ENCODE measurements at places on chromosomes 5 and 9. TPM values are rescaled to one million over a fixed set of nuclear protein-coding genes. Genes with fewer than 3 reads are reported as not detected.

ADAMTS12 gene
- 6.9 TPM for total RNA-seq

FOCAD gene
- total RNA-seq, result 22.5 TPM

GALNT12 gene
- 10.7 TPM for total RNA-seq

ABO gene
- total RNA-seq, result 10.9 TPM

PCAT7 gene
- 0.67 TPM for total RNA-seq

- DNase-seq, result no peak
These were observed 29.7 kb downstream of the MEGF10 start for GRCh38 chr5:127320032-127320965.

- no peak for DNase-seq
These were observed 1029.9 kb upstream of the WWC1 start for GRCh38 chr5:167261309-167262100.

- DNase-seq, result no peak
These were observed 178.9 kb downstream of the ACER2 start for GRCh38 chr9:19587678-19588077.

DNA sequence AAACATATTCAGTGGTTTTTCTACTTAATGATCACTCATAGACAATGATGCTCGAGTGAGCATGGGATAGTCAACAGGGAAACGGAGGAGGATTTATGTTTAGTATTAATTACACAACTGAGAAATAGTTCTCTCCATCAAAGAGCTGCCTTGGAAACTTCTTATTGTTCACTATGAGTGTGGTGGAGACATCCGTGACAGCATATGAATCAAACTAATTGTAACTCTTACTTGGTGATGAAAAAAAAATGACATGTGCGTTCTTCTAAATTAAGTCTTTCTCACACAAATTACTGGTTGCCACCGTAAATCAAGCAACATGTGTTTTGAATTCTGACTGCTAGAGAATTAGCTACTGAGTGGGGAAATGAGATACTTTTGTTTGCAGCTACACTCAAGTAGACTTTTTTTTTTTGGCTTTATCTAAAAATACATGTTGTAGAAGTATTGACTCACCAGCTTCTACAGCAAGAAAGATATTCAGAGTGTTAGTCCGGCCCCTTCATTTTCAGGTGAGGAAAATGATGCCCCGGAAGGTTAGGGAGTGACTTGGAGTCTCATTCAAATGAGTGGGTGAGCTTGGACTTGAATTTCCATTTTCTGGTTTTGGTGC lies 179.4 kb downstream of the CFAP90 start:
- DNase-seq, result no peak

DNA sequence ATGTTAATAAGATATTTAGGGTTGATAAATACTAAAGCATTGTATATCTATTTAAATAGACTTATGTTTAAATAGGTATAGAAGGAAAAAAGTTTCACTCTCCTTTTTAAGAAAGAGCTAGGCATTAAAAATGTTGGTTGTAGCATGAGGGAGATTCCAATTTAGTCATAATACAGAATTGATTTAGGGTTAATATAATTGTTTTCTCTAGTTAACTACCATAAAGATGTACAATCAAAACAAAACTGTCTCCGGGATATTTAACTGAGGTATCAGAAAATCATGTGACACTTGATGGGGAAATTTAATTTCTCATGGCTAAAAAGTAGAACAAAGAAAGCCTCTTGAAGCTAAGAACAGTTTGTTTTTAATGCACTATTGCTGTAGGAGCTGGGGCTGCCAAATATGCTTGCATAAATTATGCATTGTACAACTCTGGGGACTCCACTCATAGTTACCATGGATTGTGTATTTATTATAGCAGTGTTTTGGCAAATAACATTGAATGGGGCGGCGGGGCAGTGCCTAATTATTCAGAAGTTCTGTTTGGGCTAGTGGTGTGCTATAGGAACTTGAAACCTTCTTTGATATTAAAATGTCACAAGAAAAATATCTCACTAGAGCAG lies 44.2 kb downstream of the SMC2 start:
- DNase-seq, result no peak

DNA sequence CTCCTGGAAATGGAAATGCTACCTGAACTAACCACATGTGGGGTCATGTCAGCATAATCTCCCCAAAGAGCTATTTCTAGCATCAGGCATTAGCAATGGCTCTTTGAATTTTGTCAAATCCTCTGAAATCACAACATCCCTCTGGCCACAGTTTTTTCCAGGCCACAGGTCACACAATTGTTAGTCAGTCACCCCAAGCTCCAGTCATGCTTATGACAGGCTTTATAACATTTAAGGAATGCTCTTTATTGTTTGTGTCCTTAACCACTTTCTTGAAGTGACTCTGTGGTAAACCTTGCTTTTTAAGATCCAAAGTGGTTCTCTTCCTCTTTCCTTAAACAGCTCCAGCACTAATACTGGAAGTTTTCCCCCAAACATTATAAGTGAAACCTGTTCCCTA lies 169.2 kb upstream of the HMHB1 start:
- no peak for DNase-seq

DNA sequence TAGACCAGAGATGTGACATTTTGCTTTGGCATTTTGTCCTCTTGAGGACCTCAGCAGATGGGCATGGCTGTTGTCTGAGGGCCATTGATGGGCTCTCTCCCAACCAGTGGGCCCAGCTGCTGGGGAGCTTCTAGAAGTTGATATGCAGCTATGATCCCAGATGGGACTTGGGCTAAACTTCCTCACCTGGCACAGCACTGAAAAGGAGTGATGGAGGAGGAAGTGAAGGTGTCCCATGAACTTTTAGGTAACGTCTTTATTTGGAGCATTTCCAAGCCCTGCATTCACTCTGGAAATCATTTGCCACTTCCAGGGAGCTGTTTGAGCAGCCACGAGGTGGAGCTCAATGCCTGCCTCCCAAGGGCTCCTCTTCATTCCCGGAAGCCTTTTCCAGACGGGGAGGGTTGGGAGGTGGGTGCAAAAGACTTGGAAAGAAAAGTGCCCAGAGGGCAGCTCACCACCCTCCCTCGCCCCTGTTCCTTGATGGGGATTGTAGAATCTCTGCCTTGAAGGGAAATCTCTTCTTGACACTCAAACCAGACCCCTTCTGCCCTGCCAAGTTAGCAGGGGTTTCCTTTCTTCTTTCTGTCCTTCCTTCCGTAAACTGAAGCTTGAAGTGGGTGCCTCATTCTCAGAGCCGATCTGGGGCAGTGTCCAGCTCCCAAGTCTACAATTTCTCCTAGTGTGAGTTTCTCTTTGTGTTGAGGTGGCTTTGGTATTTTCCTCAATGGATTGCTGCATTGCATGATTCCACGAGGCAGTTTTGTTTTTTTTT lies 18.1 kb upstream of the NEUROG1 start:
- DNase-seq, result no peak

GRCh38 chr9:72396247-72397091 lies 31.5 kb upstream of the ZFAND5 start:
- no peak for DNase-seq

DNA sequence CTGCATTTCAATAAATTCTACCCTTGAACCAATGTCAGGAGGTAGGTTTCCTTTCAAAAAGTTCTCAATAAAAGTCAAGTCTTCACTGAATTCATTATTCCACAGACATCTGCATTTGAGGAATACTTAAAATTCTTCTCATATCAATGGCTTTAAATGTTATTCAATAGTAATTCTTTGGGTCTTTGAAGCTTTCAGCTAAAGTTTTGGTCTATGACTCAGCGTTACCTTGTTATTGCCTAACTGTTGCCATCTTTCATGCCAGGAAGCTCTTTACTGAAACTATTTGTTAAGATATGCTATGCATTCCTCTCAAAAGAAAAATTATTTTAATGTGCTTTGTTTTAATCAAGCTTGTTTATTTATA lies 170.5 kb downstream of the NNT start:
- DNase-seq, result no peak

DNA sequence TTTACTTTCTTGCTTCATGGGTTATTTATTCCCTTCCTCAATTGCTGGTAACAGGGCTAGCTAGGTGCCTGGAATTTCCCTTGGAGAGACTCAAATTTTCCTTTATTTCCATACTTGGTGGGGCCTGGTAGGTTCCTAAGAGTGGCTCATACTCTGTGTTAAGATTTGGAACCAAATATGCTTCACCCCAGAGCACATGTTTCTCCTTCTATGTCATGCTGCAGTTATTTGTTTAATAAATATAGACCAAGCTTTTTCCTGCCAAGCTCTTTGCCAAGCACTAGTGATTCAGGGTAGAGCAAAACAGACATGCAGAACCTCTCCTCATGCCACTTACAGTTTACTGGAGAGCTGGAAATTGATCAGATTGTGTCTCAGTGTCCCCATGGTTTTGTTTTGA lies 290.3 kb upstream of the SGCD start:
- DNase-seq, result no peak

- DNase-seq, result no peak
These were observed 21.2 kb downstream of the FAXDC2 start for GRCh38 chr5:154829181-154829588.

DNA sequence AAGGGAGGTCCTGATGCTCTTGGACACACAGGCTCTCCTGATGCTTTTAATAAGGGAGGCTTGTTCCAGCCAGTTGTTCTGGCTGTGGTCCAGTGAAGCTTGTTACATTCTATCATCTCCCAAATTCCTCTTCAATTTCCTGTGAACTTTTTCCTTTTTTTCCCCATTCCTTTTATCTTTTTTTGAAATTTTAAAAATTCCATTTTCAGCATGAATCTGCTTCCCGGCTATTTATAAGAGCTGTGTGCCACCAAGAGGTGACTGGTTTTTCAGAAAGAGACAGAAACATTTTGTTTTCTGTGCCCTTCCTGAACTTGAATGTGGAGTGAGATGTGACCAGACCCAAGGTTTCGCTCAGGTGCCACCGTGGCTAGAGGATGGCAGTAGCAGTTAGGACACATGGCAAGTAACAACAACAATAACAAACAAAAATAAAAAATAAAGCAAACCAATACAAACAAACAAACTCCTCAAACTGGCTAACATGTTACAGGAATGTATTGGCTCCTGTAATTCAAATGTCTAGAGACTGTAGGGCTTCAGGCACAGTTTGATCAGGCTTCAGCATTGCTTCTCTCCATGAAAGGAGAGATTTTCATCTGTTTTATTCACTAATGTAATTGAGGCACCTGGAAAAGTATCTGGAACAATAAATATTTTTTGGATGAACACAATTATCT lies 121.1 kb downstream of the BOD1 start:
- DNase-seq, result no peak

GRCh38 chr5:116044073-116044472 lies 11.8 kb downstream of the ARL14EPL start:
- no peak for DNase-seq

- no peak for DNase-seq
These were observed 148.7 kb upstream of the RANBP3L start for GRCh38 chr5:36450229-36451014.

GRCh38 chr9:2570615-2571479 lies 50.7 kb upstream of the VLDLR start:
- peak; percentile 68 for DNase-seq

GRCh38 chr5:77770293-77771005 lies 5.7 kb downstream of the TBCA start:
- DNase-seq, result no peak

- DNase-seq, result no peak
These were observed 95.4 kb downstream of the CDH12 start for GRCh38 chr5:22757776-22758175.

DNA sequence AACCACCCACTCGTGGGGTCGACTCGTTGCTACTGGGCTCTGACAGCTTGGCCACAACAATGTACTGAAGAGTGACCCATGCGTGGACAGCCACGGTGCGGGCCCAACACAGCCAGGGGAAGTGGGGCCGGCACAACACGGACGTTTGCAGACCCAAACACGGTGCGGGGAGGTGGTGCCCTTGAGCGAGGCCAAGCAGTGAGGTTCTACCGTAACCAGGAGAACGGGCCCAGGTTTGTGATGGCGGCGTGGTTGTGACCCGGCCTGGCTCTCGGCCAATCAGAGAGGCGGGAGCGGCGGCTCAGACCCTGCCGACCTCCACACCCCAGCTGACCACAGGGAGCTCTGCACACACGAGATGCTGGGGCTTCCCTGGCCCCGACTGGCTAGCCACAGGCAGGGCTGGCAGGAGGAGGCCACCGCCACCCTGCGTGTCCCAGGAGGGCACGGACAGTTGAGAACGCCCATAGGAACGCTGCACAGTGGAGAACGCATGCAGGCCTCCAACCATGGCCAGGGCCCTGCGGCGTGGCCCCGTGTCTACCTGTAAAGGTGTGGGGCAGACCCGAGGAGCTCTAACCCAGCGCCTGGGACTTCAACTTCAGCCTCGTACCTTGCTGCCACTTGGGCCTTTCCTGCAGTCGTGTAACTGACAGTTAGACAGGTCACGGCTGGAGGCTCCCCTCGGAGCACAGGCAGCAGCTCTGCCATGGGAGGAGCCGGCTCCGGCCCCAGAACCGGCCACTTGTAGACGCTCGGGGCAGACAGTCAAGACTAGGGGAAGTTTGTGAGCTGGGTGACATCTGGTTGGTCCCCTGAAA lies 13.7 kb downstream of the BRD3 start:
- DNase-seq, result peak; percentile 59

DNA sequence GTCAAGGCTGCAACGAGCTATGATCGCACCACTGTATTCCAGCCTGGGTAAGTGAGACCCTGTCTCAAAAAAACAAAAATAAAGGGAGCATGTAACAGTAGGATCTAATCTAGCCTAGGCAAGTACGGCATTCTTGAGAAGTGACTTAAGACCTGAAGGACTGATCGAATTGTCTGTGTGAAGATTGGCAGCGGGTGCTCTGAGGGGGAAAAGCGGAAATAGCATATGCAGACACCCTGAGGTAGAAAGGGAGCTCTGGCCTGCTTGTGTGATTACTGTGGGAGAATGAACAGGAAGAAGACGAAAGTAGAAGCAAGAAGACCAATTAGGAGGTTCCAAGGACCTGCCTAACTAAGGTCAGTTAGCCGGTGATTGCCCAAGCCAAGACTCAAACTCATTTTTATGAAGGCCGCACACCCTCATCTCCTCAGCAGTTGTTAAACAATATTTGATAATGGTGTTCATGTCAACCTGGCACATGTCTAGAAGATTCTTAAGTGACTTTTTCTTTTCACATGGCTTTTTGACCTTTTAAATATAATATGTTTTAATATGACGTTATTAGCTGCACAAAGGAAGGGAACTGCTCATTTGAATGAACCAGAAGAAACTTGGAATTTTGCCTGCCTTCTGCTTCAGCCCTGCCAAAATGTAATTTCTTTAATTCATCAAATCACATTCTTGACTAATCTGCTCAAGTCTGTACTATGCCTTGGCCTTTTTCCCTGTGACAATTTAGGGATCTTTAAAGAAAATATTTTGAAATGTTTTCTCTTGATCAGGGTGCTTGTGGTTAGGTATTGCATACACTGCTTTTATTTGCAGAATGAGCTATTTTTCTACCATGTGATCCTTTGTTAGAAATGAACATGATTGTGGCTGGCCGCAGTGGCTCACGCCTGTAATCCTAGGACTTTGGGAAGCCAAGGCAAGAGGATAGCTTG lies 289.2 kb upstream of the DMRT1 start:
- no peak for DNase-seq

DNA sequence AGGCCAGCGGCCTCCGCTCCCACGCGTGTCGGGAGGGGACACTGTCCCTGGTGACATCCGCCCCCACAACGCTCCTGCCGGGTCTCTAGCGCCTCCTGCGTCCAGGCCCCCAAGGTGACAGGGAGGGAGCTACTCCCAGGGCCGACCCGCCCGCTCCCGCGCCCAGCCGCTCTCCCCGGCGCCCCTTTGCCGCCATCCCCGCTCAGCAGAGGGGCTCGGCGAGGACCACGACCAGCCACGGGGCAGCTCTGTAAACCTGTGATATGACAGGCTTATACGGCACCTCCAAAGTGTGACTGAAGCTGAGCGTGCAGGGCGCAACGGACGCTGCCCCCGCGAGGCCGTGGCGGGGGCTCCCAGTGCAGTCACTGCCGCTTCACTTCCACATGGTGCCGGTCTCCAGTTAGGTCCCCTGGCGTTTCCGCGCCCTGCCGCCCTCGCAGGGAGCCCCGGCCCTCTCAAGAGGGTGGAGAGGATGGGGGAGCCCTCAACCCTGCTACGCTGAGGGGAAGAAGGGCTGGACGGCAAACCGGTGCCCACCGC lies 978 bp upstream of the ADCY2 start:
- DNase-seq, result no peak

All from sciatic nerve (tissue), 2 donors.